GM12891 (cell line): ENCODE measurements at places on chromosomes 12 and 14.

DNA sequence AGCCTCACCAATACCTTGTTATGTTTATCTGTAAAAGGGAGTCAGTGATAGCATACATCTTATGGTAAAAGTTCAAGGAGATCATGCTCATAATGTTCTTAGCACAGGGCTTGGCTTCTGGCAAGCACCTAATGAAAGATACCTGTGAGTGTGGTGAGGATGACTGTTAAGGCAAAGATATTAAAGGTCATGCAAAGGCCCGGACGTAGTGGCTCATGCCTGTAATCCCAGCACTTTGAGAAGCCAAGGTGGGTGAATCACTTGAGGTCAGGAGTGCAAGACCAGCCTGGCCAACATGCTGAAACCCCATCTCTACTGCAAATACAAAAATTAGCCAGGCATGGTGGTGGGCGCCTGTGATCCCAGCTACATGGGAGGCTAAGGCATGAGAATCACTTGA, 425.9 kb upstream of the TBX3 start:
- no peak for DNase-seq

DNA sequence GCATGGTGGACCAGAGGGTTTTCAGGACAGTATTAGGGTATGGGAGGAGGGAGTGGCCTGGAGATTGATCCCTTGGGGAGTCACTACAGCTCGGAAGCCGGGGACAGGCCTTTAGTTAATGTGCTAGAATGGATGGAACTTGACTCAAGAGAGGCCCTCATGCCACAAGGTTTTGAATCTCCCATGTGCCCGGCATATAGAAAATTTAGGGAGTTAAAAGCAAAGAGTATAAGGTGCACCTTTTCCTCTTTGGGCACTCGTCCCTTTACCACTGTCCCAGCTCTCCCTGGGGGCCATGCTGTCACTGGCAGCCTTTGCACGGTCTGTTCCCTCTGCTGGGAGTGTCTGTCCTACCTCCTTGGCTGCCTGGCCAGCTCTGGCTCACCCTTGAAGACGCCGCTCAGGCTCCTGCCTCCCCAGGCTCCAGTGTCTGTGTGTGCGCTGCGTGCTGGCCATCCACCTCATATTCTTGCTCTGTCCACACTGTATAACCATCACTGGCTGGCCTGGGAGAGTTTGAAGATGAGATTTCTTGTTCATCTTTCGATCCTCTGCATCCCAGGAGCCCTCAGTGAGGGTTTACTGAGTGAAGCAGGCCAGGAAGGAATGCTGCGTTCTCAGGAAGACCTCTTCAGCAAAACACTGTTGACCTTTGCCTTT, 161.3 kb downstream of the ZFP36L1 start:
- no peak for DNase-seq

- DNase-seq: no peak
Observed at GRCh38 chr14:61641914-61642613, 53.2 kb upstream of the HIF1A start.

- no peak for DNase-seq
Observed at GRCh38 chr14:93262446-93262845, 55.4 kb downstream of the UBR7 start.

DNA sequence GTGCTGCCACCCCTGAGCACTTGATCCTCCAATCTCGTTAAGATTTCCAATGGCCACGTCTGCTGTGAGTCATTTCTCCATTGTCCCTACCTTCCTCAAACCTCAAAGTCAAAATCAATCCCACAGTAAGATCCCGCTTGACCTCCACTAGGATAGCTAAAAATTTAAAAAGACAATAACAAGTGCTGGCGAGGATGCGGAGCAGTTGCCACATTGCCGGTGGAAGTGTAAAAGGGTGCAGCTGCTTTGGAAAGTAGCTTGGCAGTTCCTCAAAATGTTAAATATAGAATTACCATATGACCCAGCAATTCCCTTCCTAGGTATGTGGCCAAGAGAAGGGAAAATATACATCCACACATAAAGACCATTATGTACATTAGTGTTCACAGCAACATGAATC, 9.5 kb upstream of the BCL7A start:
- DNase-seq: no peak

GRCh38 chr12:124470806-124471205, 96.6 kb downstream of the NCOR2 start:
- no peak for DNase-seq

DNA sequence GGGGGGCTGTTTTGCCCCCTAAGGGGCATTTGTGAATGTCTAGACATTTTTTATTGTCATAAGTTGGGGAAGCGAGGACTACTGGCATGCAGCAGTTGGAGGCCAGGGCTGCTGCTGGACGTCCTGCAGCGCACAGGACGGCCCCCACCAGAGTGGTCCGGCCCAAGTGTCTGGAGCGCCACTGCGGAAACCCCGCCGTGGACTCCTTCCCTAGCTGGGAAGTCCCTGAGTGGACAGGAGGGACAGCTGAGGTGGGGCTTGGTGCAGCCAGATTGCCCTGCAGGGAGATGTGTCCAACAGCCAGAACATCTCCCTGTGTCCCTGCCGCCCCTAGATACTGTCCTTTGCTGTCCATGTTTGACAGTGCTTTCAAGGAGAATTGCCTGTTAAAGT, 5.5 kb downstream of the CKB start:
- DNase-seq: no peak

- DNase-seq: no peak
Observed at GRCh38 chr12:60100160-60100559, 504.3 kb downstream of the SLC16A7 start.

DNA sequence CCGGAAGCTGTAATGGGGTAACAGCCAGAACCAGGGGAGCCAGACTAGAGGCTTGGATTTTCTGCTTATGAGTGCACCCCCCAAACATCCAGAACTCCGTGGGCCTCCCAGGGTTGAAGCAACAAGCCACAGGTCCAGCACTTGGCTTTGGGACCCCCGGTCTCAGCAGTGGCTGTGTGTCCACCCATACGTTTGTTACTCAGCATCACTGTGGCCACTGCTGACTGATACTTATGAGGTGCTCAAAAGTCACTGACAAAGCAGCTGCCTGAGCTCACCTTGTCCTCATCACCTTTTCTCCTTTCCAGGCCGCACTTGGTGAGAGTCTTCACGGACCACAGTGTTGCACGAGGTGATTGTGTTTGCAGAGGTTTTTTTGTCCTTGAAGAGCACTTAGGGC, 145.6 kb upstream of the RFLNA start:
- no peak for DNase-seq

DNA sequence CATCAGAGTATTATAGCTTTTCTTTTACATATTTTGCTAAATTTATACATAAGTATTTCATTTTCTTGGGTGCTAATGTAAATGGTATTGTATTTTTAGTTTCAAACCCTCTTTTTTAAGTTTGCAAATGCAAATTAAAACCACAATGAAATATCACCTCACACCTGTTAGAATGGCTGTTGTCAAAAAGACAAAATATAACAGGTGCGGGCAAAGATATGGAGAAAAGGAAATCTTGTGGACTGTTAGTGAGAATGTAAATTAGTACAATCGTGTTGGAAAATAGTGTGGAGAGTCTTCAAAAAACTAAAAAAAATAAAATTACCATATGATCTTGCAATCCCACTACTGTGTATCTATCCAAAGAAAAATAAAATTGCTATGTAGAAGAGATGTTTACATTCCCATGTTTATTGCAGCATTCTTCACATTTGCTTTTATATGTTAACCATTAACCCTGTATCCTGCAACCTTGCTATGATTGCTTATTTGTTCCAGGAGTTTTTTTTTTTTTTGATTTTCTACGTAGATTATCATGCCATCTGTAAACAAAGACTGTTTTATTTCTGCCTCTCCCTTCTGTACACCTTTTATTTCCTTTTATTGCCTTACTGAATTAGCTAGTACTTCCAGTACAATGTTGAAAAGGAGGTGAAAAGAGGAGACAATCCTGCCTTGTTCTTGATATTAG, 405.4 kb upstream of the MIS18BP1 start:
- DNase-seq: no peak

DNA sequence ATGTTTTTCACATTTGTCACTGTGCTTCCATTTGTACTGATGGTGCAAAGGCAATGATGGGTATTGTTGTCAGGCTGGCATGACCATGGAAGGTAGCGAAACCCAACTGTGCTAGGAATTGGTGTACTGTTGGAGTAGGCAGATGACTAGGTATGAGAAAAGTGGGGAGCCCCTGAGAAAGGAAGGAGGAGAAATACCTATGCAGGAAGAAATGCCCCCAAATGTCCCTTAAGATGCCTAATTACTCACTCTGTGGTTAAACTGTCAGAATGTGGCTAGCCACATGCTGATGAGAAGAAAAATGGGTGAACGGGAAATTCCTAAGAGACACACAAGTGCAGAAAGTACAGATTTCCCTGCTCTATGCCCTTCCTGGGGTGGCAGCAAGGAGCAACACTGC, 339.1 kb downstream of the TMEM132D start:
- no peak for DNase-seq

- DNase-seq: no peak
Observed at GRCh38 chr12:121050725-121051124, 11.7 kb upstream of the OASL start.

DNA sequence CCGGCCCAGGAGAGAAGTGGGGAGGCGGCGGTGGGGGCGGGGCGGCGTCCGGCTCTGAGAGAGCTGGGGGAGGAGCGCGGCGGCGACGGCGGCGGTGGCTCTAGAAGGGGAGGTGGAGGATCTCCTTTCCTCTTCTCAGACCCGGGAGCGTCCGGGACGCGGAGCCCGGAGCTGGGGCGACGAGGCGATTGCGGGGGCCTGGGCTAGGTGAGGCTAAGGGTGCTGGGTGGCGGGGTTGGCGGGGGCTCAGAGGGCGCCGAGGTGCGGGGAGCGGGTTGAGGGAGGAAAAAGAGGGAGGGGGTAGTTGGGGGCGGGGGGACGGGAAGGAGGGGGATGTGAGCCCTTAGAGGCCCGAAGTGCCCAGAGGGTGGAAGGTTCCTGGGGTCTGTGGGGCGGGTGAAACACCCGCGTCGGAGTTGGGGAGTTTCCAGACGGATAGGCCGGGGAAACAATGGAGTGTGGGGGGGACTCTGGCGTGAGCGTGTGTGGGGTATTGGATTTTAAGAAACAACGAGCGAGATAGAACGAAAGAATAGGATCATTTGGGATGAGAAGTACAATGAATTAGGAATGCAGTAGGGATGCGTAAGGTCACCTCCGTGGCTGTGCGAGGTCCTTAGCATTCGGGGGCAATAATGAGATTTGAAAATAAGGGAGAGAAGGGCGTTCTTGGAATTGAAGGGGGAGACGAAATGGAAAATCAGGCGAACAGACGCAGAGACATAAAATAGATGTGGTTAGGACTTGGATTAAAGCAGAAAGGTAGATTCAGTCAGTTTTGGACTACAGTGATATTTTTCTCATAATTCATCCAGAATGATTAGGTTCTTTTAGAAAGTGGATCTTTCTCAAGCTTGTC, at the start of gene SPATS2:
Gene SPATS2, plus strand, starts transcription at position 82 of the 859 bp plus-strand sequence. CDS start 93,551 bp downstream, outside the sequence.
- DNase-seq: no peak

- no peak for DNase-seq
Observed at GRCh38 chr12:72543777-72544467, 271.8 kb downstream of the TRHDE start.

- DNase-seq: no peak
Observed at GRCh38 chr12:32159925-32160324, 53.3 kb downstream of the BICD1 start.

GRCh38 chr14:97074856-97075255, 277.7 kb downstream of the VRK1 start:
- DNase-seq: no peak

DNA sequence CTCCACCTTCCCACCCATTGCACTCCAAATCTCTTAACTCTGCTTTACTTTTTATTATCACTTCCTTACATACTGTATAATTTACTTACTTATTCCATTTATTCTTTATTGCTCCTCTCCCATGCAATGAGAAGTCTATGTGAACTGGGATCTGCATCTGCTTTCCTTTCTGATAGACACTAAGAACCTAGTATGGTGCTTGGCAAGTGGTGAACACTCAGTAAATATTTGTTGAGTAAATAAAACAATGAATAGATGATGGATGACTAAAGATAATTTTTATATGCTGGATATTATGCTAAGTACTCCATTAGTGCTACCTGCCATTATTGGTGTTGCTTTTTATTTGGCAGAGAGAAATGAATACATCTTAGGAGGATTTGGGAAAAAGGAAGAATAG, 151.0 kb downstream of the TPH2 start:
- DNase-seq: no peak

GRCh38 chr12:105359856-105360255, 29.4 kb downstream of the C12orf75 start:
- DNase-seq: no peak

GRCh38 chr12:93199831-93200236, 177.9 kb upstream of the NUDT4 start:
- no peak for DNase-seq

DNA sequence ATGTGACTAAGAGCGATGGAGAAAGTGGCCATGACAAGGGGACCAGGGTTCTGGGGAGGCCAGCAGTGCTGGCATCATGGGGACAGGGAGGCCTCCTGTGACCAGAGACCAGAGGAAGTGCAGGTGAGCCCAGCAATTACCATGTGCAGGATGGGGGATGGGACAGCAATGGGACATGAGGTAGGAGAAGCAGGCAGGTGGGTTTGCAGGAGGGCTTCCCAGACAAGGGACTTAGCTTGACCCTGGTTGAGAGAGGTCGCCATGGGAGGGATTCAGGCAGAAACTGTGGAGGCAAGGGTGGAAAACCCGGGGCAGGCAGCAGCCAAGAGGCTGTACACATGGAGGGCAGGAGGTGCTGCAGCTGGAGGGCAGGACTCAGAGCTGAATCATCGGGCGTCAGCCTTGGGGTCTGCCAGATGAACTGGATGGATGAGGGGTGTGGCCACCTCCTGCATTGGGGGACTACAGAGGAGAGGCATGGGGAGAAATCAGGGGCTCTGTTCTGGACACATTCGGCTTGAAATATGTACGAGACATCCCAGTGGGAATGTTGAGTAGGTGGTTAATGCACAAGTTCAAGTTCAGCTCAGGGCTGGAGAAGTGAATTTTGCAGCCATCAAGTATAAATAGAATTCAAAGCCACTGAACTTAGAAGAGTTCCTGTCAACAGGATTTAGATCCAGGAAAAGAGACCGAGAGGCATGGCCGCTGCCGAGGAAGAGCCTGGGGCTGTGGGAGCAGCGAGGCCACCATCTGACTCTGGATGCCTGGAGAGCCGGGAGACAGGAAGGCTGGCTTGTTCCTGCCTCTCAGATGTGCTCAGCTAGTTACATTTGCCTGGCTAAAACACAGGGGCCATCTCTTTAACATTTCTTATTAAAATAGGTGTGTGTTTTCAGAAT, 36.6 kb downstream of the SFSWAP start:
- DNase-seq: no peak

GRCh38 chr14:71240866-71241520, 333.7 kb downstream of the PCNX1 start:
- no peak for DNase-seq

- DNase-seq: no peak
Observed at GRCh38 chr14:80930095-80930494, 11.4 kb downstream of the CEP128 start.

GRCh38 chr12:116455540-116456329, 103.4 kb upstream of the MAP1LC3B2 start:
- DNase-seq: no peak

DNA sequence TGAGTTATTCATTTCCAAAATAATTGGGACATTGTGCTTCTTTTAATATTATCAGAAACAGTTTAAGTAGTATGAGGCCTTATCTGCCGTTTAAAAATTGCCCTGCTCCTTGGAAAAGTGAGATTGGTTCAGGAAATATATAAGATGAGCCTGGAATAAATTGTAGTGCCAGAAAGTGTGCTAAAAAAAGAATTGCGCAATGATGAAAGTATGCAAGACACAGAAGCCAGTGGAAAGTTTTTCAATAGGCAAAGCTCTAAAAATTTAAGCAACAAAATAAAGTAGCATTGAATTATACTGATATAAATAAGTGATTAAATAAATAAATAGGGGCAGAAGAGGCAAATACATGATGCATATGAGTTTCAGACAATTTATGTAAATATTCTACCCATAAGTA, 834.9 kb downstream of the BCL11B start:
- no peak for DNase-seq

- peak; percentile 32 for DNase-seq
Observed at GRCh38 chr12:69290545-69291277, 51.3 kb downstream of the CPSF6 start.
